ENCODE measurements at places on chromosomes 3 and 15.

GRCh38 chr3:106010829-106011228, 142.0 kb upstream of the CBLB start:
- no peak for DNase-seq

GRCh38 chr15:92074646-92075045, 221.1 kb downstream of the SLCO3A1 start:
- no peak for DNase-seq

- no peak for DNase-seq
Observed at GRCh38 chr15:70086636-70087035, 11.1 kb downstream of the TLE3 start.

- peak; percentile 64 for DNase-seq
Observed at GRCh38 chr3:120147072-120147871, 53.0 kb upstream of the GSK3B start.

DNA sequence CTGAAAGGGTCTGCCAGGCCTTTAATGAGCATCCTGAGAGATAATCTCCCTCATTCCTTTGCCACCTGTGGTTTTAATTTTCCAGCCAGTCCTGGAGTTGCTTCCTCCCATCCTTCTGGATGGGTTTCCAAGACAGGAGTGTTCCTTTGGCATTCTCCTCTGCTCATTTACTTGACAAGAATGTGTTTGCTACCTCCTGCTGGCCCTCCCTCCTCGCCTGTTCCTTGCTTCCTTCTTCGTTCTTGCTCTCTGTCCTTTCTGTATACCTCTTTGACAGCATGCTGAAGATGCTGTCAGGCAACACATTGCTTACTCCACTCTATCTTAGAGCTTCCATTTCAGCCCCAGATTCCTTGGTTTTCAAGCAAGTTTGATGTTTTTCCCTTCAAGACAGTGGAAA, 46.0 kb downstream of the ERC2 start:
- DNase-seq, result no peak

DNA sequence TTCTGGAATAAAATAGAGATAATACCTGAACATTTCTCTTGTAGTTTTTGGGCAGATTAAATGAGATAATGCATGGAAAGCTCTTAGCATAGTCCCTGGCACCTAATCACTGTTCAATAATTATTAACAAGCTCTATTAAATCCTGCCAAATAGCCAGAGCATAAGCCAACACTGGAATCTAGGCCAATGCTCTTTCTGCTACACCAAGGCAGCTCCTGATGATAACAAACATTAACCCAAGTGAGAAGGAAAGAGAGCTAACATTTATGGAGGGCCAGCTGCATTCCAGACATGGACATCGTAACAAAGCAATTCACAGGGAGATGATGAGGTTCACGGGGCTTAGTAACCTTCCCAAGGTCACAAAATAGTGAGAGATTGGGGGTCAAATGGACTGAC, 23.3 kb downstream of the LARP6 start:
- no peak for DNase-seq

GRCh38 chr15:39411102-39411989, 169.5 kb upstream of the THBS1 start:
- no peak for DNase-seq

- peak; percentile 17 for DNase-seq
Observed at GRCh38 chr15:99706557-99707303, 26.5 kb downstream of the LYSMD4 start.

DNA sequence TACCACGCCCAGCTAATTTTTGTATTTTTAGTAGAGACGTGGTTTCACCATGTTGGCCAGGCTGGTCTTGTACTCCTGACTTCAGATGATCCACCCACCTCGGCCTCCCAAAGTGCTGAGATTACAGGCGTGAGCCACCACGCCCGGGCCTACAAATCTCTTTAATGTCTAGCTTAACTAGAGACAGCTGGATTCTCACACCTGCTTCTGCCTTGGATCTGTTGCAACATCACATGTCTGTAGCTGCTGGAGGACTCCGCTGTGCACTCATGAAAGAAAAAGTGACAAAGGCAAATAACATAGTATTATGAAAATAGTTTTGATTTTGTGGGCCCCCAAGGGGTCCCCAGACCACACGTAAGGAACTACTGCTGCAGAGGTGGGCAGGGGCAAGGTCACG, 85.9 kb downstream of the NCEH1 start:
- no peak for DNase-seq

GRCh38 chr15:31297575-31298456, 28.8 kb upstream of the KLF13 start:
- DNase-seq, result no peak

- DNase-seq, result peak; percentile 49
Observed at GRCh38 chr3:5187920-5188418, 462 bp downstream of the EDEM1 start.

- DNase-seq, result no peak
Observed at GRCh38 chr3:18007980-18008379, 265.5 kb upstream of the TBC1D5 start.

- DNase-seq, result no peak
Observed at GRCh38 chr3:185046164-185046515, 106.7 kb downstream of the C3orf70 start.

DNA sequence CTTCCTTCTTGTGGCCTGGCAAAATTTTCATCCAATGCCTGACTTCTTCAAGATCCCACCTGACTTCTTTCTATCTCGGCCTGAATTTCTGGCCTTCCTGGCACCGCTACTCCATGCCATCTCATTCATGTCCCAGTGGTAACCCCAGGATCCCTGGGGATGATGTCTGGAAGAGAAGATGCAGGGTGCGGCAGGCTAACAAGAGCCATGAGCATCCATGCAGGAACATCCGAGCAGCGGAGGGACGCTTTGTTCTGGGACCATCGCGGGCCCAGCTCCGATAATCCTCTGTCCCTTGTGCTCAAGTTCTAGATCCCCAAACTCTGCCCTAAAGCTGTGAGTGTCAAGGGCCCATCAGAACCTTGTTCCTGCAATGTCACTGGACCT, 10.9 kb downstream of the MYL3 start:
- DNase-seq, result no peak

- DNase-seq, result no peak
Observed at GRCh38 chr3:52171514-52172261, 17.5 kb upstream of the POC1A start.

GRCh38 chr3:52240059-52240885, 1.3 kb upstream of the TWF2 start:
- peak; percentile 71 for DNase-seq

DNA sequence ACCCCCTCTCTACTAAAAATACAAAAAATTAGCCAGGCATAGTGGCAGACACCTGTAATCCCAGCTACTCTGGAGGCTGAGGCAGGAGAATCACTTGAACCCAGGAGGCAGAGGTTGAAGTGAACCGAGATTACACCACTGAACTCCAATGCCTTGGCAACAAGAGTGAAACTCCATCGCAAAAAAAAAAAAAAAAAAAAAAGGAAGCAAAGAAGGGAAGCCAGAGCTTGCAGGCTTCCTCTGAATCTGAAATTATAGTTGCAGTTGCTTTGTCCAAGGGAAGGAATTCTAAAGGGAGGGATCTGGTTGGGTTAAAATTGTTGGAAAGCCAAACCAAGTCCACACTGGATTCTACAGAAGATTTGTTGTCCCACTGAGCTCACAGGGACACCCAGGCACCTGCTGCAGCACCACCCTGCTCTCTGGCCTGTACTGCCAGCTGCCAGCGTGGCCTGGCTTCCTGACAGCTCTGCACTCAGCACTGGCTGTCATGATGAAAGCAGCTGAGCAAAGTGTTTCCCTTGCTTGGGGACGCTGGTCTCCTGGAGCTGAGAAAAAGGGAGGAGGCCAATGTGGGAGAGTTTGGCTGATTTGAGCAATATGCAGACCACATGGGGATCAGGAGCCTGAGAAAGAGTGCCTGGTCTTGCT, 88.8 kb upstream of the HES1 start:
- no peak for DNase-seq

DNA sequence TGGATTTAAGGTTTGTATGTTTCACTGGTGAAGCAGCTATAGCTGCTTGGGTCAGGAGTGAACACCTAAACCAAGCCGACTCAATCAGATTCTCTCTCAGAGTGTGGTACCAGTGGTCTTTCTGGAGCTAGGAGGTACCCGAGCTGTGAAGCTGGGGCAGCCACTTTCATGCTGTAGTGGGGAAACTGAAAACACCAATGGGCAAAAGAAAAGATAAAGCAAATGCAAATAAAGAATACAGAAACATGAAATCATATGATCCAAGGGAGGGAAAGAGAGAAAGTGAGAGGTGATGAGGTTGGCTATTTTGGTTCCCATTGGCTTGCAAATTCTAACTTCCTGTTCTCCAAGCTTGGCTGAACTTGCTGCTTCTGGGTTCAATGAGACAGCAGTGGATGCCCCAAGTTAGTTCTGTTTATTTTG, 212.3 kb upstream of the CFAP20DC start:
- no peak for DNase-seq

DNA sequence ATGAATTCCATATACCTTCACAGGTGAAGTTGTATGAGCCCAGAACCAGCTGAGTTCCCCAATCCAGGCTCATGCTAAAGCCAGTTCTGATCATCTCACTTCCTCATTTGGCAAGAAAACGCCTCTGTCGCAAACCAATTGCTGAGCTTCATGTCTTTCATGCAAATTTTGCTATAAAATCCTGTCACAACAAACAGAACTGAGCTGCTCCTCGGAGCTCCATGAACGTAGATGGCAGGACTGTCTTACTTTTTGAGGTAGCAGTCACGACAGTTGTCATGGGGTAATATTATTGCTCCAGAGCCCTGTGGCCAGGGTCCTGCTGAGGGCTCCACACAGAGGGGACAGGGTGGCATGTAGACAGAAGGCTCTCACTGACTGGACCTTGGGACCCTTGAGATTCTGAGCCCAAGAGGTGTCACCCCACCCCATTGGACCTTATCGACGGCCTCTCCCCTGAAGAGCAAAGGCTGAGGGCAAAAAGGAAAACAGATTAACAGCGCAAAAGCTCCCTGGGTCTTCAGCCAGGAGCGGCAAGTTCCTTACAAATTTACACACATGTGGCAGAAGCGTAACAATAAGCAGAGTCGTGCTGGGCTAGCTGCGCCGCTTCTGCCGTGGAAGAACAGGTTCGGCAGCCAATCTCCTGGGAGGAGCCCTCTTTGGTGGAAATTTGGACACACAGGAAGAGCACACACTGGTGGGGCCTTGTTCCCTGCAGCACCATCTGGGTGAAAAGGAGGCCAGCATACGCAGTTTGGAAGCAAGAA, 249.2 kb downstream of the OPA1 start:
- peak; percentile 4 for DNase-seq

DNA sequence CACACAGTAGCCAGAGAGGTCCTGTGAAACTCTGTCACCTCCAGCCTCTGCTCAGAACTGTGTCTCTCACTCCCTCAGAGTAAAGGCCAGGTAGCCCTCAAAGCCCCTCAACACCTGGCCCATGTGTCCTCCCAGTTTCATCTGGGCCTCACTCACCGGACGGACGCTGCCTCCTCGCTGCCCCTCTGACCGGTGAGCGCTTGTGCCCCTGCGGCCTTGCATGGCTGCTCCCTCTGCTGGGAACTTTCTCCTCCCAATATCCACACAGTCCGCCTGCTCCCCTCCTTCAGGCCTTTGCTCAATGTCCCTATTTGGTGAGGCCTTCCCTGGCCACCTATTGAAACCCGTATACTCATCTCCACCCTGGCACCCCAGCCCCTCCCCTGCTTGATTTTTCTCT, 36.8 kb upstream of the TRH start:
- DNase-seq, result no peak

DNA sequence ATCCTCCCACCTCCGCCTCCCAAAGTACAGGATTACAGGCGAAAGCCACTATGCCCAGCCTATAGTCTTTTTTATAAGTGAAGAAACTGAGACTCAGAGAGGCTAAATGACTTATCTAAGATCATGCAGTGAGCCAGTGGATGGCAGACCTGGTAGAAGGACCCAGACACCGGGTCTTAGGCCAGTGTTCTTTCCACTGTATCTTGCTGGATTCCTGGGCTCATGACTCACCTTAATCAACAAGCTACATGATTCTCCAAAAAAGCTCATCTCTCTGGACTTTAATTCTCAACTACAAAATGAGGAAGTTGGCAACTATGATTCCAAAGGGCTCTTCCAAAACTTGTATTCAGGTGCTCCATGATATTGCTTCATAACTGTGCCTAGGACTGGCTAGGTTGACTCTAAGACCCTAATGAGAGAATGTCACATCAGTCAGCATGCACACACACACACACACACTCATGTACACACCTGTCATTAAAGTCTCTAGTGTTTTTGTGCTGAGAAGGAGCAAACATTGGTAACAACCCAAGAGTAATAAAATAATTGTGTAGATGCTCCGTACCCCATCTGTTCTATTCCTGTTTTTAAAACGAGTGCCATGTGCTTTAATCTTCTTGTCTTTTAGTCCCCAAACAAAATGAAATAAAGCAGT, 89.7 kb upstream of the SLC4A7 start:
- DNase-seq, result no peak

GRCh38 chr15:72110355-72110754, 7.6 kb downstream of the MYO9A start:
- DNase-seq, result no peak

GRCh38 chr3:178623666-178624255, 87.5 kb downstream of the KCNMB2 start:
- no peak for DNase-seq

Measured in CD4-positive, alpha-beta T cell treated with Interleukin-21 for 1 hour (primary cell).